ENCODE measurements at places on chromosomes 11 and 22. TPM values are rescaled to one million over a fixed set of nuclear protein-coding genes. Genes with fewer than 3 reads are reported as not detected.

GRCh38 chr22:47201186-47201995 is 438.9 kb downstream of the TBC1D22A start:
- peaks cover 7% of the 10 kb centered on the region for H3K27me3 ChIP-seq
- no peak overlapping the region for H3K27ac ChIP-seq
- no peaks in the 10 kb centered on the region for H3K36me3 ChIP-seq
- no peak for DNase-seq

DNA sequence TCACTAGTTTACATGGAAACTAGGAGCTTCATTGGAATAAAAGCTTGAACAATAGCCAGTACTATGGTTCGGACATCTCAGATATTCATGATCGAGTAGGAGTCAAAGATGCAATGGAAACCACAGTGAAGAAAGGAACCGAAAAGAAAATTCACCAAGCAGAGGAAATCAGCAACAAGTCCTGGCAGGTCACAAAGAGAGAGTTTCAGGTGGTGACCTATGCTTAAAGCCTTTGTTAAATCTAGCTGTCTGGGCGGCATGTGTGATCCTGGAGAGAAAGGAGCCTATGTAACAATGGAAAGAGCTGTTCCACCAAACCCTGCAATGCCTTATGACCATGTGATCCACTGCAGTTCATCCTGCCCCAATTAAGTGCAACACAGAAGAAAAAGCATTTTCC is 68.9 kb upstream of the POU2AF2 start:
- H3K27ac ChIP-seq: no peak overlapping the region
- H3K4me1 ChIP-seq: no peaks in the 10 kb centered on the region
- no peak for DNase-seq
- no peaks in the 10 kb centered on the region for H3K27me3 ChIP-seq
- H3K36me3 ChIP-seq: no peaks in the 10 kb centered on the region
- H3K4me3 ChIP-seq: no peak overlapping the region

The MACROD1 gene
- 16.9 TPM for total RNA-seq

The PATE2 gene
- not detected for total RNA-seq

The GSTT2B gene
- not detected for total RNA-seq

The GGTLC2 gene
- 1.4 TPM for total RNA-seq

- no peaks in the 10 kb centered on the region for H3K27me3 ChIP-seq
- peak overlapping the region; percentile 32 for H3K4me3 ChIP-seq
- no peaks in the 10 kb centered on the region for H3K36me3 ChIP-seq
Observed at GRCh38 chr22:40808018-40808841, 10.9 kb downstream of the SLC25A17 start.

DNA sequence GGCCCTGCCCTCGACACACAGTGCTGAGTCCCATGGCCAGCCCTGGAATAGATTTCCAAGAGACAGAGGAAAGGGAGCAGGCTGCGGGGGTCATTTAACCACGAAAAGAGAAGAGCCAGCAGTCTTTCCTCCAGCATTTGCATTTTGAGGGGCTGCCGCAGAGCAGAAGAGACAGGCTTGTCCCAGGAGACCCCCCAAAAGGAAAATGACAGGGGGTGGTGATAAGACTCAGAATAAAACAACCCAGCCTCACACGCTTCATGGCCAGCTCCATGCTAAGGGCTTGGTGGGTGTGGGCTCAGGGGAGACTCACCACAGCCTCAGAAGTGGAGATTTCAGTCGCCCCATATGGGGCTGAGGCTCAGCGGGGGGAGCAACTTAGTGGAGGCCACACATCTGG is 16.9 kb downstream of the TRIOBP start:
- no peak for DNase-seq
- no peaks in the 10 kb centered on the region for H3K27me3 ChIP-seq
- H3K4me3 ChIP-seq: no peak overlapping the region

- no peak overlapping the region for H3K4me3 ChIP-seq
- DNase-seq: no peak
- H3K36me3 ChIP-seq: peaks cover 25% of the 10 kb centered on the region
- no peaks in the 10 kb centered on the region for H3K4me1 ChIP-seq
- no peak overlapping the region for H3K27ac ChIP-seq
- H3K27me3 ChIP-seq: no peaks in the 10 kb centered on the region
Observed at GRCh38 chr22:24112188-24112587, 69.1 kb upstream of the SUSD2 start.

DNA sequence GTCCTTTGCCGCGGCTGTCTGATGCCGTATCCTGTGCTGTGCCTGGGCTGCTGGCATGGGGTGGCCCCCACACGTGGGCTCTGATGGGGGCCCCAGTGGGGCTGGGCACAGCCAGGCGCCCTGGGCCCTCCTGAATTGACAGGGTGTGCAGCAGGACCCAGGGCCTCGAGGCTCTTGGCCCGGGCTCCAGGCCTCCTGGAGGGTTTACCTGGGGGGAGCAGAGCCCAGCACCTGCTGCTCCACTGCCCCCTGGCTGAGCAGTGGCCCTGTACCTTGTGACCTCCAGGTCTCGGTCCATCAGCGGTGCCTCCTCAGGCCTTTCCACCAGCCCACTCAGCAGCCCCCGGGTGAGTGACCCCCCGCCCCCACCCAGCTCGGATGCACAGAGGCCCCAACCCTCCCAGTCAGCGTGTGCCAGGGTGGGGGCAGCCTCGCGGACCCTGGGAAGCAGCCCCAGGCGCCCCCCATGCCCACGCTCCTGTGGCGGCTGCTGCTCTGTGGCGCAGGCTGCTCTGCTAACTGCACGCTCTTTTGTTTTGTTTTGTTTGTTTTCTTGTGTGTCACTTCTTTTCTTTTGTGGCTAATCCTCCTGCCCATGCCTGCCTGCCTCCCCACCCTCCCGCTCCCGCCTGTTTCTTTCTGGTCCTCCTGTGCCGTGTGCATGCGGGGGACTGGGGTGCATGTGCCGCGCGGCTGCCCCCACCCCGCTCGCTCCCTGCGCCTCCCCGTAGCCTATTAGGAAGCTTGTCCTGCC is 36.9 kb downstream of the MOB2 start:
- DNase-seq: no peak
- H3K27ac ChIP-seq: no peak overlapping the region
- H3K27me3 ChIP-seq: no peaks in the 10 kb centered on the region
- H3K36me3 ChIP-seq: no peaks in the 10 kb centered on the region

DNA sequence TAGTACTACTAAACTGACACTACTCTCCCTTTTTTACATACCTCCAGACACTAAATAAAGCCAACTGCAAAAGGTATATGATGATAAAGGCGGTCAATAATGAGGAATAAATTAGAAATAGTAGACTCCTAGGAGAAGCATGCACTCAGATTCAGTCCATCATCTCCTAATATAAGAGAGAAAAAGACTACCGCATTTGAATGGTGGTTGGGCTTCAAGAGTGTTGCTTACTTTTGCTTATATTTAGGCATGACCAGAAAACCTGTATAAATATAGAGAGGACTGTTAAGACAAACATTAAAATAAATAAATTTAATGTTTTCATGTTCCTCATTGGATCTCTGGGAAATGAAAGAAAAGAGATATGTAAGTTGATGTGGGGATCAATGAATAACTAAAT is 1137.0 kb downstream of the FAM181B start:
- no peak overlapping the region for H3K27ac ChIP-seq
- no peaks in the 10 kb centered on the region for H3K4me1 ChIP-seq
- H3K27me3 ChIP-seq: peaks cover 1% of the 10 kb centered on the region
- H3K4me3 ChIP-seq: no peak overlapping the region
- no peaks in the 10 kb centered on the region for H3K36me3 ChIP-seq

The DEFB131B gene
- total RNA-seq: not detected

The SLC6A5 gene
- not detected for total RNA-seq

GRCh38 chr22:38718414-38718813 is 12.7 kb downstream of the GTPBP1 start:
- H3K36me3 ChIP-seq: peaks cover 20% of the 10 kb centered on the region
- no peaks in the 10 kb centered on the region for H3K27me3 ChIP-seq
- H3K4me1 ChIP-seq: peaks cover 63% of the 10 kb centered on the region

GRCh38 chr11:87036756-87037449 is 831 bp upstream of the TMEM135 start:
- peaks cover 35% of the 10 kb centered on the region for H3K4me1 ChIP-seq
- no peaks in the 10 kb centered on the region for H3K36me3 ChIP-seq
- H3K27ac ChIP-seq: no peak overlapping the region
- no peak for DNase-seq
- H3K27me3 ChIP-seq: no peaks in the 10 kb centered on the region
- H3K4me3 ChIP-seq: peak overlapping the region; percentile 97

The LSP1 gene
- total RNA-seq: 7.4 TPM

- H3K36me3 ChIP-seq: no peaks in the 10 kb centered on the region
- no peak overlapping the region for H3K4me3 ChIP-seq
- H3K27me3 ChIP-seq: peaks cover 11% of the 10 kb centered on the region
- no peak overlapping the region for H3K27ac ChIP-seq
Observed at GRCh38 chr11:40380835-40381234, 1078.6 kb downstream of the LRRC4C start.

GRCh38 chr22:45878051-45878781 is 98.7 kb downstream of the WNT7B start:
- peaks cover 1% of the 10 kb centered on the region for H3K36me3 ChIP-seq
- peaks cover 3% of the 10 kb centered on the region for H3K4me1 ChIP-seq
- no peak overlapping the region for H3K27ac ChIP-seq
- peak; percentile 87 for DNase-seq
- peaks cover 24% of the 10 kb centered on the region for H3K27me3 ChIP-seq

GRCh38 chr11:86211619-86212018 is 32.9 kb upstream of the EED start:
- no peaks in the 10 kb centered on the region for H3K36me3 ChIP-seq
- H3K4me1 ChIP-seq: no peaks in the 10 kb centered on the region
- H3K27ac ChIP-seq: no peak overlapping the region
- no peak for DNase-seq
- H3K27me3 ChIP-seq: no peaks in the 10 kb centered on the region

DNA sequence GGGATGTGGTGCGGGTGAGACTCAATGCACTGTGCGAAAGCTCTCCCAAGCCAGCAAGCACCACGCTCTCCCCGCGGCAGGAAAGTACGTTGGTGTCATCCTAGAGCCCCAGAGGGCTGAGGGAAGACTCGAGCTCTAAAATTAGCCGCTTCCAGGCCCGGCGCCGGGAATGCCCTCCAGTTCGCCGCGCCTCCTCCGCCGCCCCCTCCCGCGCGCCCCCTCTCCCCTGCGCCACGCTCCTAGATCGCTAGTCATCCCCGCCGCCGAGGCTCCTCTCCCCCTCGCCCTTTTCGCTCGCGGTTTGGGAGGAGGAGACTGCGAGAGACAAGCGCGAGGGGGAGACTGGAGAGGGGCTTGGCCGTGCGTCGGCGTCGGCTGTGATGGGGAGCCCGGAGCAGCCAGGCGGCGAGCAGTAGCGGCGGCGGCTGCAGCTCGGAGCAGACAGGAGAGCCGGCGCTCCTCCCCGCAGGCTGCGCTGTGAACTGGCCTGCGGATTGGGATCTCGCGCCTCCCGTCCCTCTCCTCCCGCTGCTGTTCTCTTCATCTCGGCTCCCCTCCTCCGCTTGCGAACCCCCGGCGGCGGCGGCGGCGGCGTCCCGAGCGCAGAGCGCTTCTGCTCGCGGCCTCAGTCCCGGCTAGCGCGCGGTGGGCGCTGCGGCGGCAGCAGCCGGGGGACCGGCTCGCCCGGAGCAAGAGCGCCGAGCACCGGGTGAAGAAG is at the start of gene FAT3:
FAT3 (plus strand) TSS at position 412 of the 718 bp plus-strand sequence. CDS start 127,295 bp downstream, outside the sequence.
- peaks cover 2% of the 10 kb centered on the region for H3K27me3 ChIP-seq
- H3K36me3 ChIP-seq: no peaks in the 10 kb centered on the region
- peaks cover 37% of the 10 kb centered on the region for H3K4me1 ChIP-seq
- peak within 1 kb of the TSS; percentile 68 for H3K27ac ChIP-seq
- peak; percentile 85 for DNase-seq

DNA sequence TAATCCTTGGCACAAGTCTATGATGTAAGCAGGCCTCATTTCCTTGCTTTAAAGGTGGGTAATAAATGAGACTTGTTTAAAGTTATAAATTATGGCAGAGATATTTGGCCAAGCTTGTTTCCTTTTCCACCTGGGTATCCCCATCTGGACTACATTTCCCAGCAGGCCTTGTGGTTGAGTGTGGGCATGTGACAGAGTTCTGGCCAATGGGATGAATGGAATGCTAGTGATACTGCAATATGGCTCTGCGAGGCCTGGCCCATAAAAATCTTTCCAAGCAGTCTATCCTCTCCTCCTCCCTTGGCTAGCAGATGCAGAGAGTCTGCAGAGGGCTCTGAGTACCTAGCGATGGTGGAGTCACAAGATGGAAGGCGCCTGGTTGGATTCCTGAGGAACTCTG is 102.5 kb downstream of the TIMP3 start:
- no peak for DNase-seq
- peaks cover 4% of the 10 kb centered on the region for H3K4me1 ChIP-seq
- H3K4me3 ChIP-seq: no peak overlapping the region
- no peak overlapping the region for H3K27ac ChIP-seq
- H3K36me3 ChIP-seq: no peaks in the 10 kb centered on the region
- H3K27me3 ChIP-seq: peaks cover 2% of the 10 kb centered on the region

DNA sequence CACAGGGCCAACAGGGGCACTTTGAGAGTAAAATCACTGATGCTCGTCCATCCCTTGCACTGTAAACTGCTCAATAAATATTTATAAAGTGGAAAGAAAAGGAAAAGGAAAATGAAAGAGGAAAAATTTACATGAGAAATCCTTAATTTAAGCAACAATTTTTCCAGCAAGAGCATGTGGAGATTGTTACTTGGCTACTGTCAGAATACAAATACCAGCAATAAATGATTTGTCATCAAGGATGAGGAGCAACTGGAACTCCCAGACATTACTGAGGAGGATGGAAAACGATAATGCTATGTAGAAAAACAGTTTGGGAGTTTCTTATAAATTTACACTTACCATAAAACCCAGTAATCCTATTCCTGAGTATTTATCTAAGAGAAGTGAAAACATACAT is 123.0 kb downstream of the SGSM3 start:
- peaks cover 1% of the 10 kb centered on the region for H3K36me3 ChIP-seq
- H3K27me3 ChIP-seq: no peaks in the 10 kb centered on the region
- peak overlapping the region; percentile 66 for H3K27ac ChIP-seq

The NCF4 gene
- not detected for total RNA-seq

DNA sequence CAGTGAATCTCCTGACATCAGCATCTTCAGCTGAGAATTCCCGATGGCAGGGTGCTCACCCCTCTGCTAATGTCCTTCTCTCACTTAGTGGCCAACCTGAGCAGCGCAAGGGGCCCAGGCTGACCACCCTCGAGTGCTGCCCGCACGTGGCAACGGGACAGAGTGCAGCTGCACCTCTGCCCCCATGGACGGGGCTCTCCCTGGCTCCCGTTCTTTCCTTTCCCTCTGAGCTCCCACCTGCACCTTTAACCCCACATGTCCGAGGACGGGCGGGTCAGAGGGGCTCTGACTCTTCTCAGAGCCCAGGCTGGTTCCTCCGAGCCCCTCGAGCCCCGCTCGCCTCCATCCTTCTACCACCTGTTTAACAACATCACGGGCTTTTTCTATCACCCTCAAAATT is 19.8 kb downstream of the MOB2 start:
- no peak overlapping the region for H3K27ac ChIP-seq
- peaks cover 4% of the 10 kb centered on the region for H3K36me3 ChIP-seq
- DNase-seq: no peak
- no peak overlapping the region for H3K4me3 ChIP-seq
- H3K4me1 ChIP-seq: no peaks in the 10 kb centered on the region

The RFPL3 gene
- not detected for total RNA-seq

GRCh38 chr11:44934735-44935250 is 15.9 kb downstream of the TP53I11 start:
- H3K4me3 ChIP-seq: no peak overlapping the region
- H3K27ac ChIP-seq: no peak overlapping the region
- no peak for DNase-seq
- no peaks in the 10 kb centered on the region for H3K4me1 ChIP-seq
- H3K36me3 ChIP-seq: peaks cover 9% of the 10 kb centered on the region

- no peak overlapping the region for H3K27ac ChIP-seq
- H3K4me1 ChIP-seq: no peaks in the 10 kb centered on the region
- peaks cover 4% of the 10 kb centered on the region for H3K36me3 ChIP-seq
- DNase-seq: no peak
- H3K27me3 ChIP-seq: no peaks in the 10 kb centered on the region
Observed at GRCh38 chr22:30894371-30894740, 74.2 kb downstream of the MORC2 start.
